H9 (cell line): ENCODE measurements at places on chromosomes 1 and 21. TPM values are rescaled to one million over a fixed set of nuclear protein-coding genes. Genes with fewer than 3 reads are reported as not detected.

DNA sequence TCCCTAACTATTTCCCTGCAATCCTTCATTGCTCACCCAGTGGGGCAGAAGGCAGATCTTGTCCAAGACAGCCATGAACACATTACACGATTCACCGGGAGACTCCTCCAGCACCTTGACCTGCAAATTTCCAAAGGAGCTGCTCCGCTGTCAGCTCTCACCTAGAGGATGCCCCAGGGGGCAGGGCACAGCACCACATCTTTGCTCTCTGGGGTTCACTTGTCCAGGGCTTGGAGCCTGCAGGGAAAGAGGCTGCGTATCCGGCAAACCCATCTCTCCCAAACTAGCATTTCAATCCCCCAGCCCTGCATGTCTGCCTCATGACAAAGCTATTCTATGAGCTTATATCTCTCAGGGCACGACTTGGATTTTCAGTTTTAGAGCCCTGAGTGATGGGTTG is 35.1 kb upstream of the OLIG2 start:
- H3K4me3 ChIP-seq = no peak overlapping the region
- DNase-seq = no peak
- H3K27me3 ChIP-seq = no peaks in the 10 kb centered on the region

Gene CENPF
- total RNA-seq = 104 and 113 TPM in 2 replicates

- no peaks in the 10 kb centered on the region for H3K27me3 ChIP-seq
- peaks cover 7% of the 10 kb centered on the region for H3K36me3 ChIP-seq
- no peaks in the 10 kb centered on the region for H3K4me1 ChIP-seq
- no peak overlapping the region for H3K4me3 ChIP-seq
- DNase-seq = no peak
These were observed 28.0 kb upstream of the FASLG start for GRCh38 chr1:172630868-172631267.

GRCh38 chr1:197559655-197560054 is 215.6 kb downstream of the DENND1B start:
- no peaks in the 10 kb centered on the region for H3K27me3 ChIP-seq
- DNase-seq = no peak
- no peaks in the 10 kb centered on the region for H3K4me1 ChIP-seq
- H3K36me3 ChIP-seq = no peaks in the 10 kb centered on the region
- no peak overlapping the region for H3K4me3 ChIP-seq
- H3K27ac ChIP-seq = no peak overlapping the region

DNA sequence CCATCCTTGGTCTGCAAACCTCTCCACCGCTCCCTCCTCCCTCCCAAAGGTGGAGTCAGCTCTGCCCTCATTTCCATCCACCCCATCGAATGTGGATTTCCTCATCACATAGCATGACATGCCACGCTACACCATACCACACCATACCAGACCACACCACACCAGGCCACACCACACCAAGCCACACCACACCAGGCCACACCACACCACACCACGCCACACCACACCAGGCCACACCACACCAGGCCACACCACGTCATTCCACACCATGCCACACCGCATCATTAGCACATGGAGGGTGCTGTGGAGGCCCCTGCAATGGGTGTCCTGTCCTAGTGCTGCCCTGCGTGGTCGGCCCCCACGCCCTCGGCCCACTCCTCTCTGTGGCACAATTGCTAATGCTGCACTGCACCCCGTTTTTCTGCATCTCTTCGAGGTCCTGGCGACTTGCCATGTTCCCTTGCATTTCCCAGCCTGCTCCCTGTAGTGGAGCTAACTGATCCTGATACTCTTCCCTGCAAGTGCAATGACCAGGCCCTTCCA is 11.3 kb downstream of the DFFB start:
- H3K4me1 ChIP-seq = no peaks in the 10 kb centered on the region
- no peak overlapping the region for H3K4me3 ChIP-seq
- DNase-seq = no peak
- H3K36me3 ChIP-seq = peaks cover 13% of the 10 kb centered on the region

Gene TDRD10
- total RNA-seq = 0.31 TPM in 1 of 2 replicates, not detected in the other

Gene PROK1
- total RNA-seq = not detected in 2 replicates
